ENCODE measurements at places on chromosomes 1 and 21. TPM values are rescaled to one million over a fixed set of nuclear protein-coding genes. Genes with fewer than 3 reads are reported as not detected.

- no peaks in the 10 kb centered on the region for H3K27me3 ChIP-seq
- peak; percentile 33 for DNase-seq
- no peak overlapping the region for H3K27ac ChIP-seq
- H3K4me3 ChIP-seq: no peak overlapping the region
- H3K36me3 ChIP-seq: no peaks in the 10 kb centered on the region
- peaks cover 6% of the 10 kb centered on the region for H3K4me1 ChIP-seq
These were observed 35.7 kb upstream of the HLX start for GRCh38 chr1:220843481-220844011.

DNA sequence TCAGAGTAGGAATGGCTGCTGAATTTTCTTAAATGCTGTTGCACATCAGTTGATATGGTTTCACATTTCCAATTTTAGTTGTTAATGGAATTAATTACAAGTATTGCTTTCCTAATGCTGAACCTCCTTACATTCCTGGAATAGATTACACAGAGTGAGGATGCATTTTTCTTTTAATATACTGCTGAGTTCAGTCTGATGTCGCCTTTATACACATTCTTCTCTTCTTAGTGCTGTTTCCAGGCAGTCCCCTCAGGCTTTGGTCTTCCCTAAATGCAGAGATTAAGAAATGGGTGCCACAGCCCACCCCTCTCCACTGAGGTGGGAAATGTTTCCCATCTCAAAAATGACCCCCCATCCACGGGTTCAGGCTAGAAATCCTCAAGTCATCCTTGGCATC lies 6.7 kb upstream of the TSPEAR start:
- no peaks in the 10 kb centered on the region for H3K27me3 ChIP-seq
- H3K4me1 ChIP-seq: no peaks in the 10 kb centered on the region
- H3K4me3 ChIP-seq: no peak overlapping the region
- DNase-seq: no peak
- no peaks in the 10 kb centered on the region for H3K36me3 ChIP-seq

DNA sequence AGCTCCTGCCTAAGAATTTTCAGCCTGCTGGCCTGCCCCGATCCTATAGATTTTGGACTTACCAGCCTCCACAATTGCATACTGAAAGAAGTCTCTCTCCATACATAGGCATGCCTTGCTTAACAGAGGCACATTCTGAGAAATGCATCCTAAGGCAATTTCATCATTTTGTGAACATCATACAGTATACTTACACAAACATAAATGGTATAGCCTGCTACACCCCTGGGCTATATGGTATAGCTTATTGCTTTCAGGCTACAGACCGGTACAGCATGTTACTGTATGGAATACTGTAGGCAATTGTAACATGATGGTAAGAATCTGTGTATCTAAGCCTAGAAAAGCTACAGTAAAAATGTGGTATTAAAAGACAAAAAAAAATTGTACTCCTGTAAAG lies 174.7 kb downstream of the NRIP1 start:
- DNase-seq: no peak
- no peaks in the 10 kb centered on the region for H3K27me3 ChIP-seq
- no peak overlapping the region for H3K27ac ChIP-seq
- H3K4me1 ChIP-seq: peaks cover 23% of the 10 kb centered on the region
- no peaks in the 10 kb centered on the region for H3K36me3 ChIP-seq

- no peak for DNase-seq
- no peaks in the 10 kb centered on the region for H3K36me3 ChIP-seq
- no peaks in the 10 kb centered on the region for H3K4me1 ChIP-seq
- H3K27ac ChIP-seq: no peak overlapping the region
- no peak overlapping the region for H3K4me3 ChIP-seq
These were observed 347.6 kb downstream of the PTPRC start for GRCh38 chr1:198986442-198986841.

GRCh38 chr21:16535102-16535422 lies 805.3 kb downstream of the USP25 start:
- peak overlapping the region; percentile 37 for H3K4me3 ChIP-seq
- no peaks in the 10 kb centered on the region for H3K4me1 ChIP-seq

- no peak for DNase-seq
- H3K4me1 ChIP-seq: no peaks in the 10 kb centered on the region
- no peak overlapping the region for H3K4me3 ChIP-seq
- no peaks in the 10 kb centered on the region for H3K36me3 ChIP-seq
- H3K27ac ChIP-seq: no peak overlapping the region
- H3K27me3 ChIP-seq: no peaks in the 10 kb centered on the region
These were observed 4.0 kb downstream of the OSCP1 start for GRCh38 chr1:36446271-36446670.

DNA sequence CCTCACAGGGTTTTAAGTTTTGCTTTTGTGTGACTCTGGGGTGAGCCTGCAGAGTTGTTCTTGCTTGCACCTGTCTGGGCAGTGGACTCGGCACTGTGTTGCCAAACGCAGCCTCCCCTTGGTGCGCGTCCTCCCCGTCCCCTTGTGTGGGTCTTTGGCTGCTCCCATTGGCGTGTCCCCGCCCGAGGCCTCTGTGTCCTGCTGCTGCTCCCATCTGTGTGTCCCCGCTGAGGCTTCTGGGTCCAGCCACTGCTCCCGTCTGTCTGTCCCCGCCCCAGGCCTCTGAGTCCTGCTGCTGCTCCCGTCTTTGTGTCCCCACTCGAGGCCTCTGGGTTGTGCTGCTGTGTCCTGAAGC lies 62.8 kb downstream of the PCNT start:
- no peak overlapping the region for H3K4me3 ChIP-seq
- H3K4me1 ChIP-seq: no peaks in the 10 kb centered on the region
- no peaks in the 10 kb centered on the region for H3K27me3 ChIP-seq
- H3K36me3 ChIP-seq: peaks cover 98% of the 10 kb centered on the region
- H3K27ac ChIP-seq: no peak overlapping the region

- H3K36me3 ChIP-seq: no peaks in the 10 kb centered on the region
- peak; percentile 35 for DNase-seq
- H3K27me3 ChIP-seq: no peaks in the 10 kb centered on the region
- H3K4me1 ChIP-seq: no peaks in the 10 kb centered on the region
- H3K4me3 ChIP-seq: peak overlapping the region; percentile 98
- H3K27ac ChIP-seq: peak overlapping the region; percentile 80
These were observed 771 bp downstream of the RABGAP1L start for GRCh38 chr1:174160109-174160473.

- no peak overlapping the region for H3K27ac ChIP-seq
- no peaks in the 10 kb centered on the region for H3K36me3 ChIP-seq
- no peaks in the 10 kb centered on the region for H3K27me3 ChIP-seq
- H3K4me3 ChIP-seq: no peak overlapping the region
These were observed 1.2 kb upstream of the MSTO1 start for GRCh38 chr1:155608888-155609225.

DNA sequence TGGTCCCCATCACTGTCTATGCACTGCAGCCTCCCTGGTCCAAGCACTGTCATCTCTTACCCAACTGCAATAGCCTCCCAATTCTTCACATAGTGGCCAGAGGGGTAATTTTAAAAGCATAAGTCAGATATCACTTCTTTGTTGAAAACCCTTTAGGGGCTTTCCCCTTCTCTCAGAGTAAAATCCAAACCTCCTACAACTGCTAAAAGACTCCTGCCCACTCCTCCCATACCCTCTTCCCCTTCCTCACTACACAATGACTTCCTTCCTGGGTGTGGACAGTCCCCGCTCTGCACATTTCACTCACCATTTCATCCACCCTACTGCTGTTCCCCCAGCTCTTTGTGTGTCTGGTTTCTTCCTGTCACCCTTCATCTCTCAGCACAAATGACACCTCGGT lies 8.3 kb downstream of the MCOLN2 start:
- no peak overlapping the region for H3K27ac ChIP-seq
- no peak for DNase-seq
- no peak overlapping the region for H3K4me3 ChIP-seq
- H3K36me3 ChIP-seq: no peaks in the 10 kb centered on the region
- no peaks in the 10 kb centered on the region for H3K4me1 ChIP-seq

DNA sequence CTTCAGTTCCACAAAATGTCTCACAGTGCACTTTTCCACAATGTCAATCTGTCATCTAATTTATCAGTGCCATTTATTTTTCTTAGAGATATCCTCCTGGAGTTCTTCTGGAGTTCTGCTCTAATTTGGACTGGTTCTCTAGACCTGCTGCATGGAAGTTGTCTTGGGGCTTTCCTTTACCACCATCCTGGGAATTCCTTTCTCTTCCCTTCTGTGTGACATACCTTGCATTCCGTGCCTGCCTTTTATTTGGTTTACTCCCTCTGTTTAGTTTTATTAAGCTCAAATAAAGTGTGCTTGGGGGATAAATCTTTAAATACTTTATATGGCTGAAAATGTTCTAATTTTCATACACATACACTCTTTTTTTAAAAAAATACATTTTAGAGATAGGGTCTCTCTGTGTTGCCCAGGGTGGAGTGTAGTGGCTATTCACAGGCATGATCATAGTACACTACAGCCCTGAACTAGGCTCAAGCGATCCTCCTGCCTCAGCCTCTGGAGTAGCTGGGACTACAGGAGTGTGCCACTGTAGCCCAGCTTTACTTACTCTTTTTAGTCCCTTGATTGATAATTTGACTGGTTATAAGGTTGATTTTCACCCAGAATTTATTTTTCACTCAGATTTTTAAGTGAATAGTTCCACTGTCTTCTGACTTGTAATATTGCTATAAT lies 14.4 kb downstream of the MTF2 start:
- H3K36me3 ChIP-seq: no peaks in the 10 kb centered on the region
- H3K27ac ChIP-seq: no peak overlapping the region
- no peak for DNase-seq
- H3K27me3 ChIP-seq: no peaks in the 10 kb centered on the region

GRCh38 chr1:30029677-30030076 lies 693.7 kb downstream of the MATN1 start:
- H3K4me1 ChIP-seq: no peaks in the 10 kb centered on the region
- no peak for DNase-seq
- H3K36me3 ChIP-seq: no peaks in the 10 kb centered on the region
- no peak overlapping the region for H3K4me3 ChIP-seq
- H3K27me3 ChIP-seq: no peaks in the 10 kb centered on the region

GRCh38 chr1:166603296-166603695 lies 236.0 kb upstream of the POGK start:
- DNase-seq: no peak
- H3K36me3 ChIP-seq: no peaks in the 10 kb centered on the region
- no peaks in the 10 kb centered on the region for H3K4me1 ChIP-seq
- H3K27ac ChIP-seq: no peak overlapping the region
- no peaks in the 10 kb centered on the region for H3K27me3 ChIP-seq

- no peak for DNase-seq
- H3K27me3 ChIP-seq: no peaks in the 10 kb centered on the region
- H3K36me3 ChIP-seq: no peaks in the 10 kb centered on the region
- H3K27ac ChIP-seq: no peak overlapping the region
- H3K4me3 ChIP-seq: no peak overlapping the region
- H3K4me1 ChIP-seq: no peaks in the 10 kb centered on the region
These were observed 44.7 kb upstream of the DISC1 start for GRCh38 chr1:231581859-231582258.

DNA sequence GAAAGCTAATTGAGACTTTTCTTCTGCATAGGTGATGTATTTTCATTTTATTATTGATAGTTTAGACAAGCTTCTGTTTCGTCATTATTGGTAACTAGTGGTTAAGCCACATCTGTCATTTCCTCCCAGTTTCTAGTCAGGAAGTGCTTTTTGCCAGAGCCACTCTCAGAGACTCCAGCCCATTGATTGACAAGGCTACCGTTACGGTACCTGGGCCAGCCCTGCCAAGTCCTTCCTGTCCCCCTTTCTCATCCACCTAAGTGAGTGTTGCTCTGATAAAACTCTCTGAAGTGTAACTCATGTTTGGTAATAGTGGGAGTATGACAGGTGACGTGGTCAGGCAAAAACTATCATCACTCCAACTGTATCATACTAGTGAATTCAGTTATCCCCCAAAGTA lies 29.6 kb upstream of the AGL start:
- H3K27me3 ChIP-seq: no peaks in the 10 kb centered on the region
- DNase-seq: no peak
- no peak overlapping the region for H3K4me3 ChIP-seq
- no peak overlapping the region for H3K27ac ChIP-seq
- no peaks in the 10 kb centered on the region for H3K36me3 ChIP-seq

DNA sequence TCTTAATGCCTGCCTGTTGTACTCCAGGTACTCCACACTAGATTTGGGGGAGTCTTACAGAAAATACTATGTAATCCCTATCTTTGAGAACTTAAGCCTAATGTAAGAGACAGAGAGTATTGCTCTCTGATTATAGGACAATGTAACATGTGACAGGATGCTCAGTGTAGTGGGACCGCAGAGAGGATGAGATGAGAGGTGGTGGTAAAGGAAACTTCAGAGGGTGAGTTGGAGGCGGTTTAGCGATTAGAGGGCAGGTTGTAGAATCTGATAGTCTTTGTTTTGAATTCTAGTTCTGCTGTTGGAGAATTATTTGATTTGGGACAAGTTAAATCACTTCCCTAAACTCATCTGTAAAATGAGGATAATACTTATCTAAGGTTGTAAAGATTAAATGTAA lies 5.4 kb downstream of the SOAT1 start:
- no peaks in the 10 kb centered on the region for H3K36me3 ChIP-seq
- no peak overlapping the region for H3K27ac ChIP-seq
- no peak overlapping the region for H3K4me3 ChIP-seq
- DNase-seq: no peak
- H3K4me1 ChIP-seq: peaks cover 10% of the 10 kb centered on the region

GRCh38 chr1:12019858-12020509 lies 686 bp downstream of the MIIP start:
- H3K36me3 ChIP-seq: peaks cover 37% of the 10 kb centered on the region
- no peak for DNase-seq
- H3K27ac ChIP-seq: peak overlapping the region; percentile 76
- H3K4me1 ChIP-seq: peaks cover 15% of the 10 kb centered on the region
- no peaks in the 10 kb centered on the region for H3K27me3 ChIP-seq

- H3K4me1 ChIP-seq: no peaks in the 10 kb centered on the region
- no peak overlapping the region for H3K27ac ChIP-seq
- DNase-seq: no peak
- H3K36me3 ChIP-seq: no peaks in the 10 kb centered on the region
- H3K27me3 ChIP-seq: no peaks in the 10 kb centered on the region
These were observed 82.4 kb upstream of the MAGI3 start for GRCh38 chr1:113307771-113308445.

GRCh38 chr1:41955461-41956159 lies 36.9 kb upstream of the HIVEP3 start:
- H3K27ac ChIP-seq: peak overlapping the region; percentile 70
- no peaks in the 10 kb centered on the region for H3K36me3 ChIP-seq
- no peak for DNase-seq

SF3B4 gene
- 6.3 TPM for total RNA-seq

CR2 gene
- total RNA-seq: not detected

S100A6 gene
- 881 TPM for total RNA-seq

CRABP2 gene
- 6.3 TPM for total RNA-seq

RPTN gene
- not detected for total RNA-seq

PAX7 gene
- total RNA-seq: not detected

ERICH3 gene
- total RNA-seq: 0.20 TPM

SLFNL1 gene
- total RNA-seq: 0.20 TPM

PEX10 gene
- 27.6 TPM for total RNA-seq

ANGPTL3 gene
- total RNA-seq: not detected

FCAMR gene
- total RNA-seq: not detected

AURKAIP1 gene
- total RNA-seq: 63.9 TPM

Data from tibial nerve (tissue), 4 donors.